ENCODE measurements at places on chromosomes 1 and 21.

DNA sequence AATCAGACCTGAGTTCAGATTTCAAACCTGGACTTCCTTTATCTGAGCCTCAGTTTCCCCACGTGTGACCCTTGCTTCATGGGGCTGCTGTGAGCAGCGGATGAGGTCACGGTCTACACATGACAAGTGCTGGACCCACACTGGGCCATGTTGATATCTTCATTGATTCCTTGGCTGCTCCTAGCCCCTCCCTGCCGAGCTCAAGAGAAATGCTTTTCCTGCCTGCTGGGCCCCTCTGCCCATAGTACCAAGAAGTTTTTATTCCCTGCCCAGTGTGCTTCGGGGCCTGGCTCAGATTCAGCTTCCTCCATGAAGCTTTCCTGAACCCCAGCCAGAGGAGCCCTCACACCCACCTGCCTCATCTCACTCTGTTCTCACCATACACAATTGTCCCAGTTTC is 181.6 kb downstream of the PTPRU start:
- DNase-seq, result no peak

GRCh38 chr1:56712150-56712549 is 67.0 kb downstream of the PRKAA2 start:
- no peak for DNase-seq

GRCh38 chr1:101781201-101781831 is 215.4 kb downstream of the OLFM3 start:
- DNase-seq, result no peak

DNA sequence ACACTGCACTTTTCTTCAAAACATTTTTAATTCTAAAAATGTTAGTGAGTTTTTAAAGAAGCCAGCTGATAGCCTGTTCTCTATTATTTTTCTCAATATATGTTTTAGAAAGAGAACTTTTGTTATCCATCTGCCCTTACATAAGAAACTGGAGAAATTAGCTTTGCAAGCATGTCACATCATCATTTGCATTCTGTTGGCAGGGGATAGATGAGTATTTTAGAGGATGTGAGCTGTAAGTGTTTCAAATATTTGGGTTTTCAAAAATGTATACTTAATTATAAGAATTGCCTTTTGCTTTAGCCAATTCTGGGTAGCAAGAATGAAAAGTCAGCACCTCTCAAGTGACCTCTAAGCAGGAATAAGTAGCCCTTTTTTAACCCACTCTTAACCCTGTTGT is 7.4 kb downstream of the NFIA start:
- DNase-seq, result no peak

DNA sequence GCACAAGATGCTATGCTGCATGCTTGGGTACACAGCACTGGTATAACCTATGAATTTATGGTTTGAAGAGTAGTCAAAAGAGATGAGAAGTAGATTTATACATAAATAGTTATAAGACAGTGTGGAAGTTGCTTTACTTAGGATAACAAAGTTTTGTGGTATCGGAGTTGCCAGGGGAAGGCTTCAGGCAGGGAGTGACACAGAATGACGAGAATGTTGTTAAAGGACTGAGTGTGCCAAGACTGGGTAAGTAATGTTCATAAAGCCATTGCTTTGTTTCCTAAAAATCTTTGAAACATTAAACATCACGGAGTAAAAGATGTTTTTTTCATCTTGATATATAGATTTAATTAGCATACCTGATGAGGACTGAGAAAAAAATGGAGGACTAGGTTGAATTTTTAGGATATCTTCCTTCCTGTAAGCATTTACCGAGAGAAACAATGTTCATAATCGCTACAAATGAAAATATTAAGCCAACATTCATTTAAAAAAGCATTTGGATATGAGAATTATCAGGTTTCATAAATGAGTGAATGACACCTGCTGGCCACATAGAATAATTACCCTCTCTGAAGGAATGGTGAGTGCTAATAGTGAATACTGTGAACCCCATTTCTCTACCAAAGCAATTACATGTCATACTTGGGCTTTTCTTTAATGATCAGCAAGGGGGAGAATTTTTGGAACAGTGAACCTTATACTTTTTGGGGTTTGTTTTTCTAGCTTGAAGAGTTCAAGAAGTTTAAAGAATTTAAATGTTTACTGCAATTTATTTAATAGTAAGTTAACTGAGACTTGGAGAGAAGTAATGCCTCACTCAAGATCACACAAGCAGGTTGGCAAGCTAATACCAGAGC is 28.4 kb downstream of the EXTL2 start:
- no peak for DNase-seq

GRCh38 chr1:170377896-170378634 is 153.9 kb upstream of the GORAB start:
- no peak for DNase-seq

GRCh38 chr1:52552505-52553361 is at the start of gene TUT4:
Gene TUT4, minus strand, starts transcription at chr1:52553092. Its CDS starts 26,812 bp downstream, at chr1:52526280.
- DNase-seq, result peak; percentile 73

DNA sequence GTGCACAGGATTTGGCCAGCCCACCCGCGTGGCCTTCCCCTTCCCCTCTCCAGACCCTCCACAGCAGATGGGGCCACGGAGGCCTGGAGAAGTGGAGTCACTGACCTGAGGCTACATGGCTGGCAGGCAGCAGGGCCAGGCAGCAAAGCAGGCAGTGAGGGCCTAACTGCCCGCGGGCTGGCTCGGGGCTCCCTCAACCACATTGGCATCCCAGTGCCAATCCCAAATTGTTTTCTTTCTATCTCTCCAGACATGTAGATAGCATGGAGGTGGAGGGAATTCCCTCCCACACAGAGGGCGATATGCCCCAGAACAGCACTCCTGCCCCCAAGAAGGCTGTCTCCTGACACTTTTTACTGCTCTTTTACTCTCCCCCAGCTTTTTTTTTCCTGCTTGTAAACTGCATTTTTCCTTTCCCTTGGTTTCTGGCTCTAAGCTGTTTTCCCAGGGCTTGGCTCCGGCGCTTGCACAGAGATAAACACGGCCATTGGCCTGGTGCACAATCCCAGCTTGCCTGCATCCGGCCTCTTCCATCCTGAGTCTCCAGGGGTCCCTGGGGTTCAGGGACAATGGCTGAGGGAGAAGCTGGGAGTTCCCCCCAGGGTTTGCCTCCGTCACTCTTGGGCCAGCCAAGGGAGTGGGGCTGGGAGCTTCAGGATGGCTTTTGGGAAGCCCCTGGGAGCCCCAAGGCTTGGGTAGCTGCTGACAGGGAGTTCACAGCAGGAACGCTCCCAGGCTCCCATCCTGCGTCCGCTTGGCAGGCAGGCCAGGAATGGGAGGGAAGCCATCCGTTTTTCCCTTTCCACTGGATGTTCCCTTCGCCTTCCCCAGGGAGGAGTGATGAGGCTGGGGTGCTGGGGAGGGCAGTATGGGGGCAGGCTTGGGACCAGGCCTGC is 7.0 kb downstream of the EPHX1 start:
- DNase-seq, result no peak

- no peak for DNase-seq
Measured at GRCh38 chr1:26743426-26744059, 44.2 kb upstream of the PIGV start.

DNA sequence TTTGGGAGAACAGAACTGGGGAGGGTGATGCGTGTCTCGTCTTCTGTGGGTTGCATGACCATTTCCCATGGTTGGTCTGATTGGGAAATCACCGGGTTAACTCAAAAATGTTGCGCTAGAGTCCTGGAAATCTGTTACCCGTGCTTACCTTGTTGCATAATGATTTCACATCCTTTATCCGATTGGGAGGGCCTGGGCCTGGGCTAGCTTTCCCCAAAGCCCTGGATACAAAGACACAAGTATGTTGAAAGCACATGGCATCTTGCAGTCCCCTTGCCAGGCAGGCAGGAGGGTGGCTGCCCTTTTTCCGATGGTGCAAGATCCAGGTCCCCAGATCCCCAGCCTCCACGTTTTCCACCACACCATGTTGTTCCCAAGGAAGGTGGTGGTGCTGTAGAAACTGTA is 582 bp downstream of the TRPM2 start:
- no peak for DNase-seq

- no peak for DNase-seq
Measured at GRCh38 chr1:94209425-94209824, 28.0 kb downstream of the ARHGAP29 start.

DNA sequence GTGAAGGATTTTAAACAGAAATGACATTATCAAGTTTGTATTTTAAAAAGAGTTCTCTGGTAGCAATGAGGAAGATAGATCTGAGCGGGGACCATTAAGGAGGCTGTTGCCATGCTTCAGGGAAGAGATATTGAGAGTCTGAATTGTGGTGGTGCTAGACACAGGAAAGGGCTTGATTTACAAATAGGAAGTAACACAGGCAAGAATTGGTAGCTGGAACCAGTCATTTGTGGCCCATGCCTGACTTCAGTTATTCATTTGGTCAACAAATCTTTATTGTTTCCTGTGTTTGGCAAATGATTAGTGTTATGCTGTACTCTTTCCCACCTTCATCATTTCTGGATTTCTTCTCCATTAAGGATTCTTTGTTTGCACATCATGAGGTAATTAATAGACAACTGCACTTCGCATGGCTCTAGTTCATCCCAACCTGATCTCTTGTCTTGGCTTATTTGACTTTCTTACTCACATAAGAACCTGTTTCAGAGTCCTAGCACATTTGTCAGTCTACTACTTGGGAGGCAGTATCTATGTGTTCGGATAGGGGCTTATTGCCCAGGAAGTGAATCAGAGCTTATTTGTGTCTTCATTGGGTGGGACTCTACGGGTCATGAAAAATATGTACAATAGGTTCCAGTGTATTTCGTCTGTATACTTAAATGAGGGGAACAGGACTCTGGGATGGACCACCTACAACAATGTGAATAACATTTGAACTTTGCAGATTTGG is 32.3 kb downstream of the EEIG2 start:
- DNase-seq, result no peak

DNA sequence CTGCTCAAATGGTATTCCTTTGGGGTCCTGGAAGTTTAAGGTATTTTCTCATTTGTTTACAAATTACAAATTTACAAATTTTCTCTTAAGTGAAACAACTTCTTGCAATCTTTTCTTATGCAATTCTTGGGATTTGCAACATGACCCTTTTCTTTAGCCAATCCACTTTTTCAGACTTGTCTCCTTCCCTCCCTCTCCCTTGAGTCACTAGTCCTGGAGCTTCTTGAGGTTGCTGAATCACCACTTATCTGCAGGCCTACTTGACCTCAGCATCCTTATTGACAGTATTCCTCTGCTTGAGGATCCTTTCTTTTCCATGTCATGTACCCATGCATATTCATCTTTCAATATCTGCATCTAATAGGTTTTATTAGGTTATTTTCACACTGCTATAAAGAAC is 302.8 kb upstream of the ADAMTS5 start:
- DNase-seq, result no peak

DNA sequence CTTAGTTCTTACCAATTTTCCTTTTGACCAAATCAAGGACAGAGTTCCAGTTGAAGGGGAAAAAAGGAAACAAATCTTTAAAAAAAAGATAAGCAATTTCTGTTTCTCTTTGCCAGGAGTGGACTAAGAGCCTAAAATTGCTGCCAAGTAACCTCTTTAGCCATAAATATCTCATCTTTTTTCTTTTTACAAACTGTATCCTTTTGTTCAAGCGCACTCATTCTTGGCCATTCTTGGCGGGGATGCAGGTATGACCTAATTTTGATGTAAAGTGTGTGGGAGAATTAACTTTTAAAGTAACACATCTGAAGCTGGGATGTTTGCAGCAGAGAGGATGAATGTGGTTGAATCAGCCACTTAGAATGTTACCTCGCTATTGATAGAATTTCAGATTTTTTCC is 13.4 kb upstream of the KIF1B start:
- DNase-seq, result no peak

- DNase-seq, result no peak
Measured at GRCh38 chr1:151774256-151774922, 11.1 kb upstream of the MRPL9 start.

- DNase-seq, result no peak
Measured at GRCh38 chr1:208634346-208635140, 390.4 kb upstream of the PLXNA2 start.

GRCh38 chr21:42650441-42651421 is 2.7 kb upstream of the PDE9A start:
- no peak for DNase-seq

DNA sequence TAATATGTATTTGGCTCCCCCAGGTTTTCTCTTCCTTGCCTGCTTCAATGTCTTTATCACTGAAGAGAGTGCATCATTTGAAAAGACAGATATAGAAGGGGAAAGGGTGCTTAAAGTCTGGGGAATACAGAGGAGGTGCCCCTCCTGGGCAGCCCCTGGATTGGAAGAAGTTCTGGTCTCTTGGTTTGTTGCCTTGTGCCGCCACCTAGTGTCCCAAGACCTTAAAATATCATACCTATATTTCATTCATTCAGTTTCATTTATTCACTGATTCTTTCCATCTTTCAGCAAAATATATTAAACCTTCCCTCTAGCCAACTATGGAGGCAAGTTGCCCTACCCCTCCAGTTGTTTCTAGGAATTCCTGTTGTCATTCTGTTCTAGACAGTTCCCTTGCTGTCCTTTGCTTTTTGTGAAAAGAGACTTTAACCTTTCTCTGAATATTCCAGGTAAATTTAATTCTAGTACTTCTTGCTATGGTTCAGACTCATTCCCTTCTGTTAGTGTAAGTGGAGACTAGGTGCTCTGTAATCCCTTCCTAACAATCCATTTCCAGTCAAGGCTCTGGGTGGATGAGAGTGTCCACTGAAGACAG is 56.1 kb downstream of the MEF2D start:
- no peak for DNase-seq

GRCh38 chr1:156080241-156080862 is 1.9 kb downstream of the MEX3A start:
- no peak for DNase-seq

DNA sequence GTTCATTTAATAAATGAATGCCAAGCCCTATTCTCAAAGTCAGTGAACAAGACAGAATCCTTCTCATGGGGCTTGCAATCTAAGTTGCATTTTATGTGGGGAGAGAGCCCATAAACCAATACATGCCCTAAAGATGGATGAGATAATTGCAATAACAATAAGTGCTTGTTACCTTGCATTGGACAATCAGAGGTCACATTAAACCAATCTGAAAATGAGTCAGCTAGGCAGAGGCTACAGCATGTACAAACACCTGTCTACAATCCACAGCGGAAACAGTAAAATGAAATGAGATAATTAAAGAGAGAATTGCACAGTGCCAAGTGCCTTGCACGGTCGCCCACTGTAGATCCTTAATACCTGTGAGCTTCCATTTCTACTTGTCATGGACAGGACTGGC is 7.4 kb upstream of the IGFN1 start:
- DNase-seq, result no peak

DNA sequence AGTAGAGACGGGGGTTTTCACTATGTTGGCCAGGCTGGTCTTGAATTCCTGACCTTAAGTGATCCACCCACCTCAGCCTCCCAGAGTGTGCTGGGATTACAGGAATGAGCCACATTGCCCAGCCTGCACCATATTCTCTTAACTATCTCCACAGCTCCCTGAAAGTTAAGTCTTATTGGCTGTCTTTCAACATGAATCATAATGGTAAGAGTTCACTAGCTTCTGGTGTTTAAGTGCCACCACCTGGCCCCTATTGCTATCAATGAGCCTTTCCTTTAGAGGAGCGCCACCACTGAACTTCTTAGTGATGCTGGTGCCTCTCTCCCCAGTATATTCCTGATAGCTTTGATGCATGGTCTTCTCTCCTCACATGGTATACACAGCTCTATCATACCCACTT is 15.7 kb downstream of the ZFYVE9 start:
- no peak for DNase-seq

- DNase-seq, result no peak
Measured at GRCh38 chr1:151862604-151863003, 9.1 kb upstream of the THEM5 start.

- peak; percentile 81 for DNase-seq
Measured at GRCh38 chr1:181424786-181425403, 58.4 kb upstream of the CACNA1E start.

GRCh38 chr1:193192586-193192985 is 6.2 kb upstream of the B3GALT2 start:
- DNase-seq, result no peak

Measured in activated CD4-positive, alpha-beta T cell treated with anti-CD3 and anti-CD28 coated beads, Interleukin-2, amount 50 U/mL, for 4 hours (primary cell).